ENCODE measurements at places on chromosomes 7 and 10.

GRCh38 chr10:36603688-36604087 lies 521.7 kb upstream of the ANKRD30A start:
- no peak for DNase-seq

DNA sequence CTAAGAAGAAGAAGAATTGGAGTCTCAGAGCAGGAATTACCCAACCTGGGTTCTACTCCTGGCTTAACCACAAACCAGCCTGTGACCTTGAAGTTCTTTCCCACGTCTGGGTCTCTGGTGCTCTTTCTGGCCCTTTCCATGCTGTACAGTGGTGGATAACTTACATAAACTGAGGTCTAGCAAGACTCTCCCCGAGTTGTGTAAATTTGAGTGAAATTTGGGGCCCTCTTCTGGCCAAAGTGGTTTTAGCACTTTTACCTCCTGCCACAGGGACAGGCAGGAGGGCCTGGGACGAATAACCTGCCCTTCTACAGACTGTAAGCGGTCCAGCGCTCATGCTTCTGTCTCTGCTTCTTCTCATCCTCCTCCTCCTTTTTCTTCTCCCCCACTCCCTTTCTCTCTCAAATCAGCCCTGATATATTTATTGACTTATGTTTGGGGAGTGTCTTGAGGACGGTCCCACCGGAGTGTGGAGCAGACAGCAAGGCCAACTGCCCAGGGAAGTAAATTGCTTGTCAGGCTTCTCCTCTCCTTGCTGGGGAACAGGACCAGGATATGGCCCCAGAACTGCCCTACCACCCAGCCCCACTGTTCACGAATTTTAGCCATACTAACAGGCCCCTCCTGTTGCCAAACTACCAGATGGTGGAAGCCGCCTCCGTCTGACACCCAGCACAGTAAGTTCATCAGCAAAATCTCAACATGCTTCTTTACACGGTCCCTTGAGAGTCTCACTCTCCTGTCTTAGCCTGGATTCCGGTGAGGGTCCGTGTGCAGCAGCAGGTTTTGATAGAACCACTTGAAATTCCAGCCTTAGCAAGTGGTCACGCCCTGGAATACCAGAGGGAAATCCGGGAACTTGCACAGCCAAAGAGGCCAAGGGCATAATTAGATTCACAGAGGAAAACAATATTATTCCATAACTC lies 4.0 kb upstream of the SH3PXD2A start:
- DNase-seq, result peak; percentile 58

- DNase-seq, result no peak
Measured at GRCh38 chr10:90087197-90088023, 386.0 kb downstream of the KIF20B start.

DNA sequence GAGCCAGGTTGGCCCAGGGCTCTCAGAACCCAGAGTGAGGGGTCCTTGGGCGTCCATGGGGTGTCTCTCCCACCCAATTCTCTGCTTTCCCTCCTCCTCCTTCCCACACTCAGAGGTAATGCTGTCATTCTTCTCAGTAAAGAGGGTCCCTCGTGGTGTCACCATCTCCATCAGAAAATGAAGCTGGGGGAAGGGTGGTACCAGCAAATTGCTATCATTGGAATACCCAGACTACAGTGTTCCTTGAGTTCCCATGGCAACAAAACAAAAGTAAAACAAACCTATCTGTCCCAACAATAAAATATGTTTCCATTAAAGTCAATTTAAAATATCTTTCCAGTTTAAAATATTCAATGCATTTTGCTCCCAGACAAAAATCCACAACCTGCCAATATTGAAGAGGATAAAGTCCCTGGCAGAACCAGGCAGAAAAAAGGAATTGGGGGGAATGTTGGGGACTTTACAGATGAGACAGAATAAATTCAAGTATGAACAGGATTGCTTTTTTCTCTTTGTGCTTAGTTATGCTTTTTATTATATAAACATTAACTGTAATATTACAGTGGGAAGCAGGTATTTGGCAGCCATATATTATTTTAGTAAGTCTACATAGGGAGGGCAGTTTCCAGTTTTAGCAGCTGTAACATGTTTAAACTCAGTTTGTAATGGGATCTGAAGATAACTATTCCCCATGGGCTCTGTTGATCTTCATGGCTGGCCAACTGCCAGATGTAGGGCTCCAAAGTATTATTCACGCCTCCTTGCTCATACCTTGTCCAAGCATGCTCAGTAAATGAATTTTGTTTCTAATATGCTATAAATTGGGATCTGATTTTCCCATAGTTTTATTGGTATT lies 182.1 kb downstream of the ARID5B start:
- no peak for DNase-seq

GRCh38 chr7:122166740-122167139 lies 22.7 kb upstream of the AASS start:
- DNase-seq, result no peak

- no peak for DNase-seq
Measured at GRCh38 chr10:116030576-116030975, 242.4 kb downstream of the GFRA1 start.

DNA sequence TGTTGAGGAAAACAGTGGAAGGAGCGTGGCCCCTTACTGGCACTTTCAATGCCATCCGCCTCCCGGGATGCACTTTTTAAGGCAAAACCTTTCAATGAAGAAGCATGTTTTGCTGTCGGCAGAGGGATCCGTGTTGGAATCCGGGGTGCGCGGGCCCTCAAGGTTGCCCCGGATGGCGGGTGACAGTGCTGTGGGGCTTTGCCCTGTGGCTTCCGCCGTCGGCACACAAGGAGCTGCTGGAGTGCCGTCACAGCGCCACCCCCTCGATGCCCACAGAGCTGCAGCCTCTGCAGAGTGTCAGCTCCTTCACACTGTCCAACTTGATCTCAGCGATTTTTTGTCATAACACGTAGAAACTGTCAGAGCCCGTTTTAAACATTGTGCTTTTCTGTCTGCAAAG lies 59.0 kb downstream of the NKX6-2 start:
- DNase-seq, result no peak
